ENCODE measurements at places on chromosomes 4 and X.

- no peak for DNase-seq
Observed at GRCh38 chrX:4735299-4735698, 1021.9 kb upstream of the PRKX start.

GRCh38 chrX:40748977-40749376 is 13.6 kb upstream of the MED14 start:
- no peak for DNase-seq

- DNase-seq: no peak
Observed at GRCh38 chr4:150258569-150258968, 180.3 kb downstream of the DCLK2 start.

GRCh38 chrX:68650491-68650890 is 3.0 kb downstream of the STARD8 start:
- no peak for DNase-seq

- no peak for DNase-seq
Observed at GRCh38 chr4:139872274-139872673, 206.7 kb downstream of the MGST2 start.

DNA sequence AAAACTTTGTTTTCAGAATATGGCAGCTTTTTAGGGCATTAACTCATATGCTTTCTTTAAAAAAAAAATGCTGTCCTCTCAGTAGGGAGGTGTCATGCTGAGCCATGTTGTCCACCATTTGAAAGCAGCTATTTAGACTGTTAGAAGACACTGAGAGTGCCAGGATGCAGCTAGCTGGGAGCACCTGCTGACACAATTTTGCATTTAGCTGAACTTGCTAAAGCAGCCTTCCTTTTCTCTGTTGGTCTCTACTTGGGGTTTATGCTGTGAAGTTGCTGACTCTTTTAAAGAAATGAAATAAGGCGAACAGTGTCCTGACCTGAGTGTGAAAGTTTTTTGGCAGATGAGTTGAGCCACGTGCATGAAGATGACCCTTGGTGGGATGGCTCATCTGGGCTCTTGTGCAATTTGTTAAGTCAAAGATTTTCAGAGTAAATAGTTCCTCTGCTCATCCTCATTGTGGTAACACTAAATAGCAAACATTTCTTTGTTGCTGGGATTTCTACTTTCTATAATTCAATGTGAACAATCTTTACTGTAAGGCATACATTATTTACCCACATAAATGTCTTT is 64.5 kb downstream of the CDS1 start:
- no peak for DNase-seq

GRCh38 chr4:88957570-88957969 is 99.4 kb downstream of the FAM13A start:
- no peak for DNase-seq

DNA sequence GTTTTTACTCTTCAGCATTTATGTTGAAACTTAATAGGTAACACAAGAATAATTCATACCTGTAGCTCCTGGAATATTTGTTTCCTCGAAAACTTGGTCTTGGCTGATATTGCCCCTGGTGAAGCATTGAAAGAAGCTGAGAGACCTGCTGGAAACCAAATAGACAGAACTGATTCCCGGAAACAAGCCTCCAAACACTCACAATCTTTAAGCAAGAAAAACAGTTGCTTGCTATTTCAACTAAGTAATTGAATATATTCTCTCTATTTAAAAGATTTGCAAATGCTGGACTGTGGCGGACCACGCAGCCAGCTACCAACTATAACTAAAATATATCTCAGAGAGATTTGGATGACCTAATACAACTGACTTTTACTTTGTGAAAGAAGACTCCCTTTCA is 3.6 kb downstream of the PCDH18 start:
- DNase-seq: no peak

DNA sequence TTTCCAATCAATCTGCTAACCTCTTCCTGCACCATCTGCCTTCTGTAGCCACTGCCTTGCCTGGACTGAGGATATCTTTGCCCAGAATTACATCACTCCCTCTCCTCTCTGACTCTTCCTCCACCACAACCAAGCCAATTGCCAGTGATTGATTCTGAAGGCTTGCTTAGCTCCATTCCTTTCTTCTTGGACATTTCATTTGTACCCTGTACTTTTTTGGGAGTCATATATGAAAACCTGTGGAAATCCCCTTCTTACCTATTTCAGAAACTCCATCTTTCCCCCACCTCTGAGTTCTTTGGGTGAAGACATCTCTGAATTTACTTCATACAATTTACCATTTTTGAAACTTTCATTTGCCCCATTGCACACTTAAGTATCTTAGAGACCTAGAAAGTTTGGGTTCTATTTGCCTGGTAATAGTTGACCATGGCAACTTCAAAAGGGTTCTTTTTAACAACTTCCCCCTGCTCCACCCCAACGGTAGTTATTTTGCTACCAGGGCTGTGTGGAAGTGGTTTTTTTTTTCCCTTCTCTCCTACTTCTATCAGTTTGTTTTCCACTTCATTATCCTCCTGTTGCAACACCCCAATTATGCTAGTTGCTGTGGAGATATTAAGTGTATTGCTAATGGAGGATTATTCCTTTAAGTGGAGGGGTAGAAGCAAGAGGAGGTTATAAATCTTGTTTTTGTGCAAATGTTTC is 14.3 kb downstream of the SGMS2 start:
- no peak for DNase-seq

DNA sequence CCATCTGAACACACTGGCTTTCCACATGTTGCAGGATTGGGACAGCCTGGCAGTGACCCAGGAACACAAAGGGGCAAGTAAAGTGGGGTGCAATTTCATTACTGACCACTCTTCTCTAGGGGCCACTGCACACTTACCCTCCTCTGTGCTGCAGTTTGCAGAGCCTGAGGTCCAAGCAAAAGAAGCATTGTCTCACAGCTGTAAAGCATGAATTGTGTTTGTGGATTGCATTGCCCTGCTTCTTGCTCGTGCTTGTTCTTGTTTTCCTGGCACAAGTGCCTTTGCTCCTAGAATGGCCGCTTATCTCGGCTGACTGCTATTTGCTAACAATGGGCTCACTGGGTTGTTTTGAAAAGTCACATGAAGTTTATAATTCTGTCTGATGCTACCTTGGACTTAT is 209.1 kb upstream of the JADE1 start:
- DNase-seq: no peak

- DNase-seq: no peak
Observed at GRCh38 chrX:119778829-119779228, 12.6 kb downstream of the RPL39 start.

DNA sequence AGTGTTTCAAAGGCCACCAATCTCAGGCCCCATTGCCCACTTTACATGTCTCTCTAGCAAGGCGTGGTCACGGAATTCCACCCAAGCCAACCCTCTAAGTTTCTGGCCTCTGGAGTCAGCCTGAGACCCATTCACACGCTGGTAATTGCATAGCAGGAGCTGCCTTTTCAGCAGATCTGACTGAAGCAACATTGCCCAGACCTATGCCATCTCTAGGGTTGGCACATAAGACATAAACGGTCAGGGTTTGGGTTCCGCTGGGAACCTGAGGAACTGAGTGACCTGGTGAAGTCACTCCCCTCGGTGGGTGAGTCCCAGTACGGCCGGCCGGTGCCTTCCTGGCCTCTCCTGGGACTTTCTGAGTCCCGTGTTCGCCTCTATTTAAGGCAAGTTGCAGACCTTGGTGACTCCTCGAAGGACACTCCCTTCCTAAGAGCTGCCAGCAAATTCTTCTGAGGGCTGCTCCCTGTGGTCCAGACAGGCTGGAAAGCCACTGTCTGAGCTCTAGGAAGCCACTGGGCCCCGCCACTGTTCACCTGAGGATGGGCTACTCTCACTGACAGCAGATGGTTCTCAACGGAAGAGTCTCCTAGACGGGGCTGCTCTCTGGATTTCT is 15.9 kb downstream of the CTAG1A start:
- DNase-seq: no peak

- DNase-seq: no peak
Observed at GRCh38 chr4:119585771-119586170, 42.8 kb downstream of the PDE5A start.

DNA sequence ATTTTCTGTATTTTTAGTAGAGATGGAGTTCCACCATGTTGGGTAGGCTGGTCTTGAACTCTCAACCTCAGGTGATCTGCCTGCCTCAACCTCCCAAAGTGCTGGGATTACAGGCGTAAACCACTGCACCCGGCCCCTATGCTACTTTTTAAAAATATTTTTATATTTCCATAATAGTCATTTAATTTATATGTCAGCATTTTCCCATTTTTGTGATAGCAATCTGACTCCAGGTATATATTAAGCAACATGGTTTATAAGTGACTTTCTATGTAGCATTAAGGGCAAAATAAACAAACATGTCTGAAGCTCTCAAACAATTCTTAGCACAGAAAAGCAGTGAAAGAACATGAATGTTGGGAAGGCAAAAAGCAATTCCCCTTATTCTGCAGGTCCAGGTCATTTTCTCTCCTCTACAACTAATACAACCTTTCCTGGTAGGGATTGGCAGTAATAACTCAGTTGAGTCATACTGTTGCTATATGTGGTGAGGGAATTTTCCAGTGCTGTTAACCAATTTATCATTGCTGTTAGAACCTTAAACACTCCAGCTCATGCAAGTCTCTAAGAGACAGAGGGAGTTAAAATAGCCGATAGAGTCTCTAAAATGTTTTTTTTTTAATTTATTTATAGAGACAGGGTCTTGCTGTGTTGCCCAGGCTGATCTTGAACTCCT is 24.0 kb downstream of the SMIM14 start:
- DNase-seq: no peak

GRCh38 chr4:86831262-86832130 is 17.7 kb downstream of the SLC10A6 start:
- no peak for DNase-seq

DNA sequence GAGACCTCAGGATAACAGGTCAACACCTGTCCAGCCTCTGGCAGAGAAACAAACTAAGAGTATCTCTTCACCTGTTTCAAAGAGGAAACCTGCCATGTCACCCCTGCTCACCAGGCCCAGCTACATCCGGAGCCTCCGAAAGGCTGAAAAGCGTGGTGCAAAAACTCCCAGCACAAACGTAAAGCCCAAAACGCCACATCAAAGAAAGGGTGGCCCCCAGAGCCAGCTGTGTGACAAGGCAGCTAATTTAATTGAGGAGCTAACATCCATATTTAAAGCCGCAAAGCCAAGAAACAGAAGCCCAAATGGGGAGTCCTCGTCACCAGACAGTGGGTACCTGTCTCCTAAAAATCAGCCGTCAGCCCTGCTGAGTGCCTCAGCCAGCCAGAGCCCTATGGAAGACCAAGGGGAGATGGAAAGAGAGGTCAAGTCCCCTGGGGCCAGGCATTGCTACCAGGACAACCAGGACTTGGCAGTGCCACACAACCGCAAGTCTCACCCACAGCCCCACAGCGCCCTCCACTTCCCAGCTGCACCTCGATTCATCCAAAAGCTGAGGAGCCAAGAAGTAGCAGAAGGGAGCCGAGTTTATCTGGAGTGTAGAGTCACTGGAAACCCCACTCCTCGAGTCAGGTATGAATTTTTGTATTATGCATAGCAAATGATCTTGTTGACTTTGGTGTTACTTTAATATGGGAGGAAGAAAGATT is 15.1 kb downstream of the PALLD start:
- DNase-seq: peak; percentile 58

DNA sequence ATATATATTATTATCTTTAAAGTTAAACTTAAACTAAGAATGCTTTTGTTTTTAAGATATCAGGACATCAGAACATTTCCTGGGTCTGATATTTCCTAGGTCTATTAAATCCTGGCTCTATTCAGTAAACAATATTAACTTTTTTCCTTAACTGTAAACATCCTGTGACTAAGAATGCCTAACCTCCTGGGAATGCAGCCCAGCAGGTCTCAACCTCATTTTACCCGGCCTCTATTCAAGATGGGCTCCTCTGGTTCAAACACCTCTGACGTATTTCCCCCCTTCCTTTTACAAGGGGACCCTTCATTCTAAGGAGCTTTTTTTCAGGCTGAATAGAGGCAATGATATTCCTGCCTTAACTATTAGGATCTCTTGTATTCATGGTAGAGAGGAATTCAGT is 35.8 kb upstream of the DYNLT3 start:
- DNase-seq: no peak

- DNase-seq: no peak
Observed at GRCh38 chrX:67346667-67347066, 197.2 kb upstream of the AR start.

- DNase-seq: no peak
Observed at GRCh38 chrX:136752796-136753195, 27.9 kb downstream of the ARHGEF6 start.

DNA sequence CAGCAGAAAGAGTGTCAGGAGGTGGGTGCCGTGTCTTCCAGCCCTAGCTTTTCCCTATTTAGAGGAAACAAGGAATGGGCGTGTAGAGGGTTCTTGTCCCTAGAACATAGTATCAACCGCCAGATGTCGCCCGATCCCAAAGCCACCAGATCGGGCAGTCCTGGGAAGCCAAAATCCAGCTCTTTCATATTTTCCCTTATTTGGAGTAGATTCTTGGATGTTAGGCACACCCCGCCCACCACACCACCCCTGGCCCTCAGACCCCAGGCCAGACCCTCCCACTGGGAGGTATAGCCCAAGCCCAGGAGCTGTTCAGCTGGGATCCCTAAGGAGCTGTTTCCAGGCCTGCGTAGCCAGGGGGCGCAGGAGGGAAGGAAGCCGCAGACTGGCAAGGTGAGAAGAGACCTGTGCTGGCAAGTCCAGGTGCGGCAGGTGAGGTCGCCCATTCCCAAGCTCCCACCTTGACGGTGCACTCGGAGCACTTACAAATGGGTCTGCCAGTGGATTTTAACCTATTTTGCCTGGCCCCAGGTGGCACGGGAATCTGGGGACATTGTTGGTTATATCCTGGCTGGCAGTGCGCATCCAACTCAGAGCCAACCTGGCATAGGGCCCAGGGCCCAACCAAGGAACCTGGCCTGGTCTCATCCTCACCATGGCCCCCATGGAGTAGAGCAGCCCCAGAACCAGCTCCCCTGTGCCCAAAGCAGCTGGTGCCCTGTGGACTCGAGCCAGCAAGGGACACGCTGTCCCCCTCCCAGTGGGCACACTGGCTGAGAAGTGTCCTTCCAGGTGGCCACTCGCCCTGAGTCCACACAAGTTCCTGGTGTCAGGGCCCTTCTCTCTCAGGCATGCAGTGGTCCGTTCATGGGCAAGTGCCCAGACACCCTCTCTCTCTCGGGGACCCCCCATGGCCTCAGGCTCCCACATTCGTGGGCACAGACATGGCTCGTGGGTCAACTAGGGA is 811 bp downstream of the FLNA start:
- no peak for DNase-seq

DNA sequence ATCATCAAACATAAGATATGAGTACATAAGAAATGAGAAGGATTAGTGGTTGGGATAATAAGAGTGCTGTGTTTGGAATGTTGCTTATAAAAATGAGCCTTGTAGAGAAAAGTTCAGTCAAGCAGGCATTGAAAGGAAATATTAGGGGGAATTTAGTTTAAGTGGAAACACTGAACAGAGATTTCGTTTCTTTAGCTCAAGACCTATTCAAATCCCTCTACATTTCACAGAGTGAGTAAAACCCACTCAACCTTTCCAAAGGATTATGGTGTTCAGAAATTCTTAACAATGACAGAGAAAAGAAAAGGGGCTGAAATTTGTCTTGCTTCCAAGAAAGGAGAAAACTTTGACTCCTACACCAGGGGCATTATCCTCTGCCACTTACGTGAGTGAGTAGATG is 1072.4 kb upstream of the LCORL start:
- DNase-seq: no peak

GRCh38 chr4:98838531-98838930 is 90.4 kb downstream of the EIF4E start:
- no peak for DNase-seq
